SHP77 treated with DMSO at 0.1 percent for 48 hours (cell line): ENCODE measurements at places on chromosomes 5 and 9.
A peak's percentile ranks its signal among the peaks of the same experiment; 100 is the strongest.

DNA sequence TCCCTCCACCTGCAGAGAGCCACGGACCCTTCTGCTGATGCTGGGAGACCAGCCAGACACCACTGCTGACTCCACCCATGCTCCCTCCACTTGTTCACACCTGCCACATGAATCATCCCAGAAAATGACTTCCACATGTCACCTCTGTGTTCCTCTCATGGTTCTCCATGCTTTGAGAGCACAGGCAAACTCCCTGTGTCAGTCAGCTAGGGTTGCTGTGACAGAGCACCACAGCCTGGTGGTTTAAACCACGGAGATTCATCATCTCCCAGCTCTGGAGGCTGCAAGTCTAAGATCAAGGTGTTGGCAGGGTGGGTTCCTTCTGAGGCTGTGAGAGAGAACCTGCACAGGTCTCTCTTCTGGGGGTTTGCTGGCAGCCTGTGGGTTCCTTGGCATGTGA, 381.4 kb downstream of the GADD45G start:
- DNase-seq, result peak; percentile 51

- no peak for DNase-seq
Measured at GRCh38 chr5:179804555-179804947, 2.1 kb downstream of the MGAT4B start.

GRCh38 chr5:163624431-163624830, 119.0 kb downstream of the MAT2B start:
- DNase-seq, result no peak

- peak; percentile 19 for DNase-seq
Measured at GRCh38 chr5:5353681-5354080, 68.8 kb upstream of the ICE1 start.

GRCh38 chr5:146589028-146589345, 73.0 kb upstream of the GPR151 start:
- no peak for DNase-seq

- DNase-seq, result no peak
Measured at GRCh38 chr9:135687216-135687615, 12.1 kb downstream of the SOHLH1 start.

DNA sequence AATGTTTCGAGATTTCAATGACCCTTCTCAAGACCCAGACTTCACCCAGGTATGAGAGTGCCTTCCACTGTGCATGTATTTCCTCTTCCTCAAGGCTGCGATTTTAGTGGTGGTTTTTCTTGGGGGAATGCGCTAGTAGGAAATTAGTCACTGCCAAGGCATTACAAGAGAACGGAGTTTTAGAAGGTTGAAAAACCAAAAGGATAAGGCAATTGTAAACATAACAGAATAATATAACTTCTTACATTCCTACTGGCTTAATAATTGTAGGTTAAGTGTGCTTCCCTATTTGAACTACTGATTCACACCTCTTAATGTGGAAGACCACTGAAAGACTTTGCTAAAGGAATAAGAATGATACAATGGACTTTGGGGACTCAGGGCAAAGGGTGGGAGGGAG, 38.9 kb downstream of the ACO1 start:
- no peak for DNase-seq

GRCh38 chr5:73387149-73387591, 61.4 kb downstream of the FOXD1 start:
- no peak for DNase-seq

GRCh38 chr5:3303777-3304176, 291.9 kb upstream of the IRX1 start:
- DNase-seq, result no peak

GRCh38 chr5:93789173-93790067, 48.0 kb upstream of the POU5F2 start:
- DNase-seq, result no peak

GRCh38 chr5:33679791-33680190, 212.0 kb downstream of the ADAMTS12 start:
- DNase-seq, result no peak

DNA sequence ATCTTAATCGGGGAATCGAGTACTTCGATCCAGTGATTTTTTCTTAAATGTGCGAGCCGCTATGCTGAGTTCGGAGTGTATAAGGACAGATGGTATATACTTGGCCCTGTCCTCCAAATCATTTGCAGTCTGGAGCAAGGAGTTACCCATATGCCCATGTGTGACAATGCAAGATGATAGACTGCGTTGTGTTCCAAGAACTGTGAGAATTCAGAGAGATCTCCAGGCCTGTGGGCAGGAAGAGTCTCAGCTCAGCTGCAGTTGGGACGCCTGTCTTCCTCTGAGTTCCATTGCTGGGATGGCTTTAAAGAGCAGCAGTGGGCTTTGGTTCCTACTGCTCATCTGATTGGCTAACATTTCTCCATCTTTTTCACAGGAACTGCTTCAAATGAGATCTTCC, 106.6 kb downstream of the ADAMTS16 start:
- DNase-seq, result no peak

DNA sequence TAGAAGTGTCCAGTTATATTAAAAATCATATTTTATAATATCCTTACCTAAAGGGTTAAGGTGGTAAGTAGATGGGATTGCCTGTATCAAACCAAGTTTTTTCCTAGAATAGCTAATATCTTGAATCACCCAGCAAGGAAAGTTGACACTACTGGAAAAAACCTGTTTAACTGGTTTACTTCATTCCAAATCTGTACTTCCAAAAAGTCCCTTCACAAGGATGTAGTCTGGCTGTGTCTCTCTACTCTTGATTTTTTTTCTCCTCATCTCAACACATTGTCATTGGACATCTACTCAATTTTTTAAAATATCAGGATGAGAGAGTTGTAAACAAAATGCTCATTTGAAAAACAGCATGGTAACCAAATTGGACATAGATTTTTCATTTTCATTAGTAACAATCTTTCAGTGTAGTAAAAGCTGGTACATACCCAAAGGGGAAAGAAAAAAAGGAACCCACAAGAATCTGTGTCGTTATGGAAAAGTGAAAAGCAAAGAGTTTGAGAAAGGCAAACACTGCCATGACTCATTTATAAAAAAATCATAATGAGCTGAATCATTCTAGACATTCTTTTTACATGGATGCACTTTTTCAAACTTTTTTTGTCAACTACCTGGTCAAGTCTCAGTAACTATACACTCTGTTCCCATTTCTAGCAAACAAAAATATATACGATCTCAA, 173.5 kb downstream of the GLIS3 start:
- no peak for DNase-seq

DNA sequence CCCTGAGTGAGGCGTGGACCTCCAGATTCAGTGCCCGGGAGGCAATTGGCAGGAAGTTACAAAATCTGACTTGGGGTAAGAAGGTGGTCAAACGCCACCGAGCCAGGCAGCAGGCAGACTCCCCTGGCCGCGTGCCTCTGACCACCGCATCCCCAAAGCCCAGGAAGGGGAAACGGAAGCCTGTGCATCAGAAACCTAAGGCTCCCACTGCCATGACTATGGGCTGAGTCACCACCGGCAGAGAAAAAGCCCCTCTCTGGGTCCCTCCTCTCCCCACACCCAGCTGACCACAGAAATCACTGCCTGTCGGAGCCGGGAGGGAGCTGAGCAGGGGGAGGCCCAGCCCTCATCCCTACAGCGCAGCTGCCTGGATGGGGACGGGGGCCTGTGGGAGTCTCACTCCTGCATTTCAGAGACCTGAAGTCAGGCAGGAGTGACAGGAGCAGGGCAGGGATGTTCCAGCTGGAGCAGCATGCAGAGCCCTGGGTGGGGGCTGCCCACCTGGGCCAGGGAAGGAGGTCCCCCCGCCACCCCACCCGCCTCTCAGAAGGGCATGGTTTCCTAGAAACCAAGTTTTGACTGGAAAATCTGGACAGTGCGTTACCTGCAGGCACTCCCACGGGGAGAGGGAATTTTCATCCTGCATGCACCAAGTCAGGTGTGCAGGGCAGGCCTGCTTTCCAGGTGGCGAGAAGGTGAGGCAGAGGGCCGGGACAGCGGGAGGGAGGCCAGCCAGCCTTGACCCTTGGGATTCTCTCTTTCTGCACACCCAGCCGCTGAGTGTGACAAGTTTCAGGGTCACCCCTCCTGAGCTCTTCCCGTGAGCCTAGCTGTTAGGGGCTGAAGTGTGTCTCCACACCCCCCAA, 68.2 kb downstream of the LRSAM1 start:
- no peak for DNase-seq

- DNase-seq, result peak; percentile 25
Measured at GRCh38 chr5:67085616-67086015, 111.0 kb downstream of the CD180 start.

DNA sequence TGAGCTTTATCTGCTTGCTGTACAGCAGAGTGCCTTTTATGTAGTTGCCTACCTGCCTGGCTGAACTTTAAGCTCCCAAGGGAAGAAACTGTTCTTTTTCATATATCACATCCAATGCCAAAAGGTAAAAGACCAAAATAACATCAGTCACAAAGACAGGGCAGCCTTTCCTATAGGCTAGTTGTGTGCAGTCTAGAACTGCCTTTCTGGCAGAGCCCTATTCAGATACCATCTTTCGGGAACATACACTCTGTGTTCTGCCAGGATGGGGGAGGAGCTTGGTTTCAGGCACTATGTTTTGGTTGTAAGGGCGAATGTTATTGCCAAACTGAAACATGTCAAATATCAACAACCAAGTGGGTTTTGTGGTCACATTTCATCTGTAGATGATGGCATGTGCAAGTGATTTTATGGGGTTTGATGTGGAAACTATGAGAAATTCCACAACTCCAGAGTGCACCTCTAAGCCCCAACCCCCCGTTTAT, 314.5 kb downstream of the ADGRV1 start:
- no peak for DNase-seq

DNA sequence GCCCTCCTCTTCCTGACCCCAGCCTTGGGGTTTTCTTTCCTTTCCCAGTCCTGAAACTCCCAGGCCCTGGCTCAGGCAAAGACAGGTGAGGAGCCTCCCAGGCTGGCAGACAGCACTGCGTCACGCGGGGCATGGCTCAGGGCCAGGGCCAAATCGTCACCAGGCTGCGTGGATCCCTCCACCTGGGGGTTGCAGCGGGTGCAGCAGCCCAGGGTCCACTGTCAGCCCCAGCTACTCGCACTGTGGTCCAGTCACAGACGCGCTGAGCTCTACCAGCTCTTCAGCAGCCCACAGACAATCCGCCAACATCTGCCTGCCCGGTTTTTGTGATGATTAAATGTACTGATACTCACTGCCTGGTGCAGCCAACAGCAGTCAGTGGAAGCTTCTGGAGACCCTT, 12.1 kb downstream of the FAM78A start:
- no peak for DNase-seq

DNA sequence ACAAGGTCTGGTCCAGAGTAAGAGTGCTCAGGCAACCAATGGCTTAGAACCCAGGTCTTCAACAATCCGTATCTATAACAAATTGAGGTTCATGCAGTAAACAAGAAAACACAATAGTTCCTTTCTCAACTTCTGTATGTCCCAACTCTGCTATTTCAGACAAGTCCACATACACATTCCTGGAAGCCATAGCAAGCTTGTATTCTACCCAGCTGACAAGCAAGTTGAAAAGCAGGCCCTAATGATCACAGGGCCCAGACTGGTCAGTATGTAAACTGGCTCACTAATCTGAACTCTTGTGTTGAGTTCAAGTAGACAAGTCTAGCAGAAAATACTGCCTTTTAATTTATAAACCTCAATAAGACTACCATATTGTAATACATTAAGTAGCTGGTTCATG, 26.9 kb downstream of the FNIP1 start:
- DNase-seq, result no peak

GRCh38 chr5:150758203-150758530, 650 bp downstream of the DCTN4 start:
- DNase-seq, result no peak

- DNase-seq, result no peak
Measured at GRCh38 chr5:112737070-112737462, 619 bp upstream of the APC start.

- no peak for DNase-seq
Measured at GRCh38 chr9:83304686-83305085, 233.5 kb downstream of the FRMD3 start.

- peak; percentile 75 for DNase-seq
Measured at GRCh38 chr5:89584339-89584956, 701.5 kb upstream of the MEF2C start.

DNA sequence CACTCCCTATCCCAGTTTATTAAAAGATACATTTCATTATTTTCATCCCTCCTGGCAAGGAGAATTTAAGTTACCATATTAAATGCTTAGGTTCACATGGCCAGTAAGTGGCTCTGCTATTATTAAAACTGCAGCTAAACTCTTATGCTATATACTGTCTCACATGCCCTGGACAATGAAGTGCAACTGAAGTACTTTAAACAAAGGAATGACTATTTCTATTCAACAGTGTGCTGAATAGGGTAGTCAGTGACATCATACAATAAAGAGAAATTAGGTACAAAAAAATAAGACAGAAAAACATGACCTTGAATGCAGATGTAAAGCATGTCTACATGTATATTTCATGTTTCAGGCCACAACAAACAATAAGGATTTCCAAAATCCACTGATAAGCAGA, 282.6 kb upstream of the SMC2 start:
- DNase-seq, result no peak

DNA sequence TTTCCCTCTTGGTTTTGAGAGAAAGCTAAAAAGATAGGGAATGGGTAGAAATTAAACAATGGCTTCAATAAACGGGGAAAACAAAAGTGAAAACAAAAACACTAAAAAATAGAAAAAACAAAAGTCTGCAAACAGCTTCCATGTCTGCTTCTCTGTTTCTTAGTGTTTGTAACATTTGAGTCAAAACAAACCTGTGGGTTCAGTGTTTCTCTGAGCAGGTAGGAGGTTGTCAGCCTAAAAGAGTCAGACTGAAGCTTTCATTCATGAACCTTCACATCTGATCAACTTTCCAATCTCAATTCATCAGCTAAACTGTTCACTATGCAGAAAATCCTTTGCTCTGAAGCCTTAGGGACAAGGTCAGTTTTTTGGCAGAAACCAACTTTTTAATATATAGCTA, 102.5 kb upstream of the ADAMTS16 start:
- DNase-seq, result no peak

GRCh38 chr5:114977979-114978573, 191.6 kb downstream of the TRIM36 start:
- no peak for DNase-seq

GRCh38 chr5:27472000-27472763, 433.8 kb upstream of the CDH9 start:
- DNase-seq, result peak; percentile 23

GRCh38 chr9:132087438-132088030, 7.9 kb upstream of the MED27 start:
- no peak for DNase-seq

DNA sequence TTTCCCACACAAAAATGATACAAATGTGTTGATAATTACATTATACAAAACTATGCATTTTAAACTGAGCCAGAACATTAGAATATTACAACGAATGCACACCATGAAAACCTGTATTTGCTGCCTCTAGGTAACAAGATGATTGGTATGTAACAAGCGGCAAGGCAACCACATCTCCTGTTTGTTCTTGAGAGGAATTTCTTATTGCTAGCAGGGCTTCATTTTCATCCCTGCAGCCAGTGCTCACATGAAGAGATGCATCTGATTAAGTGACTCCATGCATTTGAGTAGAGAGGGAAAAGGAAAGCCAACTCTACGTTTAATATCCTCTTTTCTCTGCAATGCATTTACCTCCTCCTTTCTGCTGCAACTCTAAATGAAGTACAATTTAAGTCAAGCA, 36.6 kb downstream of the FRMD3 start:
- no peak for DNase-seq

GRCh38 chr5:127858116-127858784, 155.1 kb downstream of the CCDC192 start:
- no peak for DNase-seq
